ENCODE measurements at places on chromosomes 2 and 18. TPM values are rescaled to one million over a fixed set of nuclear protein-coding genes. Genes with fewer than 3 reads are reported as not detected.
A peak's percentile ranks its signal among the peaks of the same experiment; 100 is the strongest.

- H3K27ac ChIP-seq: no peak overlapping the region
- no peaks in the 10 kb centered on the region for H3K27me3 ChIP-seq
- no peaks in the 10 kb centered on the region for H3K36me3 ChIP-seq
- no peak for DNase-seq
- H3K4me3 ChIP-seq: no peak overlapping the region
These were observed 121.7 kb upstream of the SMAD2 start for GRCh38 chr18:48051945-48052840.

DNA sequence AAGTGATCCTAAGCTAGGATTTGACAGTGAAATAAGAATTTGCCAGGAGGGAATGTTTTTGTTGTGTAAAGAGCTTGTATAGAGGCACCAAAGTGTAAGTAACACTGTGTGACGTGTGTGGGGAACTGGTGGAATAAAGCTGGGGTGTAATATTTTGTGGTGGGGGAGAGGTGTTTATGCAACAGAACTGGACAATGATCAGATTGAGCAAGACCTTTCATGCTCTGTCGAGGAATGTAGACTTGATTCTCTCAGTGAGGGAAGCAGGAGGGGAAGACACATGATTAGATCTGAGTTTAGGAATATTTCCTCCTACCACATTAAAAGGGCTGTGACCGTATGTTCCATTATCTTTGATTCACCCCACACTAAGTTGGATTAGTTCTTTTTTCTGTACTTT is 43.6 kb downstream of the EFEMP1 start:
- H3K27ac ChIP-seq: no peak overlapping the region
- H3K27me3 ChIP-seq: no peaks in the 10 kb centered on the region

- H3K27ac ChIP-seq: peak overlapping the region; percentile 76
- H3K4me1 ChIP-seq: no peaks in the 10 kb centered on the region
- no peak overlapping the region for H3K4me3 ChIP-seq
- no peak for DNase-seq
- no peaks in the 10 kb centered on the region for H3K36me3 ChIP-seq
These were observed 23.0 kb upstream of the ACTR2 start for GRCh38 chr2:65204461-65205210.

- no peaks in the 10 kb centered on the region for H3K36me3 ChIP-seq
- no peak overlapping the region for H3K27ac ChIP-seq
- H3K4me3 ChIP-seq: no peak overlapping the region
- H3K27me3 ChIP-seq: no peaks in the 10 kb centered on the region
- DNase-seq: peak; percentile 59
These were observed 25.9 kb downstream of the LYPD6B start for GRCh38 chr2:149064365-149064841.

GRCh38 chr2:191428141-191428540 is 182.9 kb downstream of the MYO1B start:
- no peak for DNase-seq
- no peak overlapping the region for H3K4me3 ChIP-seq

DNA sequence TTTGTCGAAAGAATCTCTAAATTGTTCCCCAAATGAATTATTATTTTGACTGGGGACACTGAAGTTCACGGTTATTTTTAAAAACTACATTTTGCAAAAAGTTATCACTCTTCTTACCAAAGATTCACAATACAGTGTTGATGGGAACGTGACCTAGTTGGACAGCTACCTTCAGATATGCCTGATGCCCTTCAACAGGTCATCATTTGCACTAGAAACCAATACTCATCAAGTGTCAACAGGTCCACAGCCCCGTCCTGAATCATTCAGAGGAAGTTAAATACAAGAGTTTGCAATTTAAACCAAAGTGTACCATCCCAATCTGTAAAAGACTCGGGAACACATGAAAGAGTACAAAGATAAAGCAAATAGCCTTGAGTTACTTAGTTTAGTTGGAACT is 28.3 kb downstream of the BCL2 start:
- DNase-seq: no peak
- no peaks in the 10 kb centered on the region for H3K27me3 ChIP-seq
- no peak overlapping the region for H3K27ac ChIP-seq
- no peaks in the 10 kb centered on the region for H3K36me3 ChIP-seq

DNA sequence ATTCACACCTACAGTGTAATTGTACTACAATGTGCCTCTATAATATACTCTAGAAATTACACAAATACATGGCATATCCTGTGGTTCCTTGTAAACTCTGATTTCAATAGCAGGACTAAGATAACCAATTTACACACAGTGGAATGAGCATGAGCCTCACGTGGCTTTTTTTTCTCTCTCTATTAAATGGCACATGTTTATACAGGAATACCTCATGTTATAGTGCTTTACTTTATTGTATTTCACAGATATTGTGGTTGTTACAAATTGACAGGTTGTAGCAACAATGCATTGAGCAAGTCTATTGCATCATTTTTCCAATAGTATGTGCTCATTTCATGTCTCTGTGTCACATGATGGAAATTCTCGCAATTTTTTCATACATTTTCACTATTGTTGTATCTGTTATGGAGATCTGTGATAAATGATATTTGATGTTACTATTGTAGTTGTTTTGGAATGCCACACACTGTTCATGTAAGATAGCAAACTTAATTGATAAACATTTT is 260.0 kb downstream of the FSIP2 start:
- no peaks in the 10 kb centered on the region for H3K27me3 ChIP-seq
- DNase-seq: no peak
- no peaks in the 10 kb centered on the region for H3K36me3 ChIP-seq
- no peak overlapping the region for H3K4me3 ChIP-seq
- H3K4me1 ChIP-seq: no peaks in the 10 kb centered on the region

- DNase-seq: no peak
- H3K36me3 ChIP-seq: no peaks in the 10 kb centered on the region
- no peaks in the 10 kb centered on the region for H3K27me3 ChIP-seq
- no peak overlapping the region for H3K27ac ChIP-seq
These were observed 249.6 kb downstream of the PDE11A start for GRCh38 chr2:177822941-177823340.

PCARE gene
- 0.01 TPM for polyA plus RNA-seq

EGR4 gene
- polyA plus RNA-seq: not detected

VIT gene
- 0.17 TPM for polyA plus RNA-seq

FOSL2 gene
- polyA plus RNA-seq: 97.9 TPM
